ENCODE measurements at places on chromosomes 2 and 18. TPM values are rescaled to one million over a fixed set of nuclear protein-coding genes. Genes with fewer than 3 reads are reported as not detected.

The IL37 gene
- not detected for total RNA-seq

The VIT gene
- not detected for total RNA-seq

The ZEB2 gene
- 283 TPM for total RNA-seq

The RAB27B gene
- total RNA-seq: 22.9 TPM

The ERBB4 gene
- total RNA-seq: 99.1 TPM

The RBM44 gene
- total RNA-seq: 3.4 TPM

The CELF4 gene
- total RNA-seq: 50.9 TPM

The BMPR2 gene
- 91.7 TPM for total RNA-seq
